ENCODE measurements at places on chromosomes 1 and 21. TPM values are rescaled to one million over a fixed set of nuclear protein-coding genes. Genes with fewer than 3 reads are reported as not detected.

GRCh38 chr1:55781944-55782482 is 566.8 kb upstream of the USP24 start:
- DNase-seq = peak; percentile 62

DNA sequence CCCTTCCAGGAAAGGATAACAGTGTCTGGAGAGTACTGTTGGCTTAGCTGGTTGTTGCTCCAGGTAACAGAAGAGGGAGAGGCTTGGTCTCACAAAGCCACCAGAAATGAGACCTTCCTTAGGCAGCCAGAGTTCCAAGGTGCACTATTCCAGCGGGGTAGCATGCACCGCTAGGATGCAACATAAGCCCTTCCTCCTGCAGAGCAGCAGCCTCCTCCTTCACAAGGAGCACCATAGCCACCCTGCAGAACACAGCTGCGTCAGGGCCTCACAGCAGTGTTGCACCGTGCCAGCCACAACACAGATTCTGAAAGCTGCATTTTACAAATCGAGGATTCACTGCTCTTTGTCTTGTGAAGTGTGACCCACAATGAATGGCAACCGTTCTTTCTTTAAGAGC is 142.0 kb downstream of the CLIC6 start:
- DNase-seq = no peak

GRCh38 chr1:52192436-52192835 is 50.5 kb downstream of the ZFYVE9 start:
- DNase-seq = no peak

GRCh38 chr1:154607106-154607608 is 829 bp downstream of the ADAR start:
- DNase-seq = peak; percentile 25

DNA sequence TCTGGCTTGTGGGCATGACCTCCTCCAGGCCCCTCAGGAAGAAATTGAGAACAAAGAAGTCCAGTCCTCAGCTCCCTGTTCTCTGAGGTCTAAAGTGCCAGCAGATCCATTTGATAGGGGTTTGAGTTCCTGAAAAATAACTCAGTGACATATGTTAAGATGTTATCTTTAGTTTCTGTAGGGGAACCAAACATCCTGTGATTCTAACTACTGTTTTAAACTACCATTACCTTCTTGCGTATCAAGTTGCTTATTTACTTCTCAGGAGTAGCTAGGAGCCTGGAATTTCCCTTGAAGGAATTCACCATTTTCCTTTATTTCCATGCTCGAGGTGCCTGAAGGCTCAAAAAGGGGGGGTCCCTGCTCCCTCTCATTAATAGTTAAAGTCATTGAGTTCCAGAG is 18.8 kb upstream of the LIN9 start:
- DNase-seq = no peak

GRCh38 chr1:2050461-2050792 is 216 bp downstream of the PRKCZ start:
- no peak for DNase-seq

DDX20 gene
- 15.4 TPM for total RNA-seq

GRCh38 chr21:46622226-46622625 is 13.2 kb upstream of the PRMT2 start:
- DNase-seq = peak; percentile 82

GJA9 gene
- not detected for total RNA-seq

GRCh38 chr21:28633839-28634555 is 358.7 kb downstream of the LTN1 start:
- no peak for DNase-seq

OR10Z1 gene
- total RNA-seq = not detected

DNA sequence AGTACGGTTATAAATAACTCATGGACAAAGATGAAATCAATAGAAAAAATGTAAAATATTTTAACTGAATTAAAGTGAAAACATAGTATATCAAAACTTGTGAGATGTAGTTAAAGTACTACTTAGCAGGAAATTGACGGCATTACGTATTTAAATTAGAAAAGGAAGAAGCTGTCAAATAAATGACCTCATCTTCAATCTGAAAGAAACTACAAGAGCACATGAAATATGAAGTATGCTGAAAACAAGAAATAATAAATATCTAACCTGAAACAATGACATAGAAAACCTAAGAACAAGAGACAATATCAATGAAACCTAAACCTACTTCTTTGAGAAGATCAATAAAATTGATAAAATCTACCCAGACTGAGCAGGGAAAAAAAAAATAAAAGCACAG is 122.2 kb upstream of the PDE4B start:
- no peak for DNase-seq

DNA sequence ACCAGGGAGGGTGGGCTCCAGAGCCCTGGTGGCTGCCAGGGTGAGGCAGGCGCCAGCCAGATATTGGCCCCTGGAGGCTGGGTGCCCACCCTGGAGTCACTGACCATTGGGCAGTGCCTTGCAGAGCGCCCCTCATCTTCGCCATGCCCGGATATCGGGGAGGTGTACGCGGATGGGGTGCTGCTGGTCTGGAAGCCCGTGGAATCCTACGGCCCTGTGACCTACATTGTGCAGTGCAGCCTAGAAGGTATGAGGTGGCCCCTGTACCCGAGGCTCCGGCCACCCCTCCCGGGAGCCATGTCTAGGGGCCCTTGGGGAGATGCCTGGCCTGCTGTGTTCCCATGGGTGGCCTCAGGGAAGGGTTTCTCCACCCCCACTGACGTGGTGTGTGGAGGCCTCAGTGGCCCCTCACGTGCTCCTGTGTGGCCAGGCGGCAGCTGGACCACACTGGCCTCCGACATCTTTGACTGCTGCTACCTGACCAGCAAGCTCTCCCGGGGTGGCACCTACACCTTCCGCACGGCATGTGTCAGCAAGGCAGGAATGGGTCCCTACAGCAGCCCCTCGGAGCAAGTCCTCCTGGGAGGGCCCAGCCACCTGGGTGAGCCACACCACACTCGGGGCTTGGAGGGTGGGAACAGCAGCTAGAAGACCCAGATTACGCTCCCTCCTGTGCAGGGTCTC is 30.9 kb downstream of the TRIM11 start:
- no peak for DNase-seq

DNA sequence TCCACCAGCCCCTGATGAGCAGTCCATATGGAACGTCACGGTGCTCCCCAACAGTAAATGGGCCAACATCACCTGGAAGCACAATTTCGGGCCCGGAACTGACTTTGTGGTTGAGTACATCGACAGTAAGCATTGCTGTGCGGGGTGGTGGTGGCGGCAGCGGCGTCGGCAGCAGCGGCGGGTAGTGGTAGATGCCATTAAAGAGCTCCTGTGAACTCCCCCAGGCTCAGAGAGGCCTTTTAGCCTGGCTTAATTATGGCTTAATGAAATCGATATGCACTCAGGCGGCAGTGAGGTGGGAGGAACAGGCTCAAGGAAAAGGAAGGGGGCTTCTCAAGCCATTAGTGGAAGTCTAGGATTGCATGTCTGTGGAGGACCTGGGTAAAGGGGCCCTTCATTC is 41.9 kb upstream of the CNTN2 start:
- DNase-seq = no peak

PCSK9 gene
- 1.3 TPM for total RNA-seq

- DNase-seq = no peak
Measured at GRCh38 chr1:174916846-174917245, 82.9 kb upstream of the CACYBP start.

- DNase-seq = no peak
Measured at GRCh38 chr1:11581445-11581991, 72.7 kb downstream of the FBXO2 start.

- no peak for DNase-seq
Measured at GRCh38 chr1:203464226-203464625, 11.4 kb upstream of the PRELP start.

DNA sequence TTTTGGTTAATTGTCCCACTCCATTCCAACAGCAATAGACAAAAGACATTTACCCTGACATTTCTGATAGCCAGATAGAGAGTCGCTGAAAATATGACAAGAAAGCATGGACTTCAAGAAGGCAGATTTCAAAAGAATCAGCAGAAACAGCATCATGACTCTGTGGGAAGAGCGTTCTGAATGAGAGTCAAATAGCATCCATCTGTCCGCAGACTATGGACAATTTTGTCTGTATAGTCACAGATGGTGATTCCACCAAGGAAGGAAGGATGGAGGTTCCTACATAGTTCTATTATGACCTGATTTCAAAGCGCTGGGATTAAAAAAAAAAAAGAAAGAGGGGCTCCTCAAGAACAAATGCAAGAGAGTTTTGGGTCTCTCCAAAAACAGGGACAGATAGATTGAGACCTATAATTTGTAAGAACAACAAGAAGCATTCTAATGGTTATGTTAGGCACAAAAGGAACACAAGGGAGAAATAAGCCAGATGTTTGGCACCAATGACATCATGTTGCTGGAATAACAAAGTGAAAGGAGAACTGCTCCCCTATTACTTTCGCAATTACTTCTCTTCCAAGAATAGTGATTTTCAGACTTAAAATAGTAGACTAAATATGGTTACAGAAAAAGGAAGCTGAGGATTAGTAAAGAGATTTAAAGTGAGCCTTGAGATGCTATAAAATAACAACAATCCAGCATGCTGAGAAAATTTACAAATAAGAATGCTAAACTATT is 28.5 kb downstream of the NIBAN1 start:
- DNase-seq = peak; percentile 71

DNA sequence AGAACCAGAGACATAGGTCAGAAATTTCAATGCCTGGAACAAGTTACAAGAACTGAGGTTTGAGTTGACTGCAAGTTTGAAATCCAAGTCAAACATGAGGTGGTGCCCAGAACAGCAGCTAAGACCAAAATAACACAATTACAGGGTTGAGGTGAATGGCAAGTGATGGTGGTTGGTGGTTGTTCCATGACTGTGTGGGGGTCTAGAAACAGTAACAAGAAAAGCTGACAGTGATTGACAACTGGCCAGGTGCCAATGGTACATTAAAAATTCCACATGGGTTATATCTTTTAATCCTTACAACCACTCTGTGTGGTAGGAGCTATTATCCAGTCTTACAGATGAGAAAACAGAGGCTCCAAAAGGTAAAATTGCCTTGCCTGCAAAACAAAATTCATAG is 32.0 kb downstream of the RIMS3 start:
- no peak for DNase-seq

- DNase-seq = no peak
Measured at GRCh38 chr21:44914176-44914874, 6.4 kb downstream of the ITGB2 start.

All from tongue (tissue), 3 donors.